ENCODE measurements at places on chromosomes 4 and X.

GRCh38 chr4:3483471-3483921 lies 20.4 kb downstream of the DOK7 start:
- no peak for DNase-seq

- DNase-seq = no peak
Observed at GRCh38 chr4:12791536-12791935, 692.6 kb downstream of the RAB28 start.

- no peak for DNase-seq
Observed at GRCh38 chr4:82782626-82783345, 15.8 kb downstream of the SCD5 start.

DNA sequence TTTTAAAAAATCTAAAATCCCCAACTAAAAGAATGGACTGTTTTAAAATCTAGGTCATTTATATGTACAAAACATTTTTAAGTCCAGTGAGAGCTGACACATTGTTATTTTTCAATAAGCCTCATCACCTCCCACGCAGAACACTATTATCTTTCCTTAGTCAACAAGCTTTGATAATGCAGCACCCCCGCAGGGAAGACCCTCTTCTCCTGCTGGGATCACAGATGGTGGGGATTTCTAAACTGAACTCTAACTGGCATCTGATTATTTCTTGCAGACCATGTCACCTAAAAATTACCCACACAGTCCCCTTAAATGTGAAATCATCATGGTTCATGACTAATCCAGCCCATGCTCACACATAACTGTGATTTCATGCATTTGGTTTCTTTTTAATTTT lies 11.6 kb downstream of the SYTL4 start:
- no peak for DNase-seq

- DNase-seq = no peak
Observed at GRCh38 chr4:161329852-161330251, 833.9 kb downstream of the FSTL5 start.

DNA sequence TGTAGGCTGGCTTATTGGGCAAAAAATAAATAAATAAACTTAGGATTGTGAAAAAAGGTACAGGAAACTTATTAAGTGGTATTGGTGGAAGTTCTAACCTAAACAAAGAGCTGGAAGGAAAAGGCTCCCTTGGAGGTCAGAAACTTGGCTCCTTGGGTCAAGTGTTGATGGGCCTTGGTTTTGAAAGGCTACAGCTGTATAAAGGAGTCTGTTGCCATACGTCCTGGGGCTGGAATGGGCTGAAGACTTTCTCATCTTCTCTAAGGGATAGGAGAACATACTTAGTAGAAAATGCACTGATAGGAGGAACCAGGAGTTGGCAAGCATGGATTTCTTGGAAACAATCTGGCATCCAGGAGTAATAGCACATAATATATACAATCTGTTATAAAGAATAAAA lies 56.6 kb downstream of the PDLIM5 start:
- no peak for DNase-seq

DNA sequence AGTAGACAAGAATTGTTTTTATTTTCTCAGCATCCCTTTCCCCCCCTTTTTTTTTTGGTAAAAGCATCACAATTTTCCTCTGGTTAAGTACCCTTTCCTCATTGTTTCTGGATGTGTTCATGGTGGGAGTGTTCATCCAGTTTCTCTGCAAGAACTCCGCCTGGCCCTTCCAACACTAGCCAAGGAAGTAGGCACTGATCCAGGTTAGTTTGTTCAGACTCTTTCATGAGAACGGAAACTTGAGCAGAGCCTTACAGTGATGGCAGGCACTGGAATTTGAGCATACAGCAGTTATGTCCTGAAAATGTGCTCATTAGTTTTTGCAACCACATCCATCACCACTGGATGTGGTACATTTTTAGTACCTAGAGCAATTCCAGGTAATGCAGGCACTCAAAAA lies 336.1 kb upstream of the BOD1L1 start:
- DNase-seq = peak; percentile 71

DNA sequence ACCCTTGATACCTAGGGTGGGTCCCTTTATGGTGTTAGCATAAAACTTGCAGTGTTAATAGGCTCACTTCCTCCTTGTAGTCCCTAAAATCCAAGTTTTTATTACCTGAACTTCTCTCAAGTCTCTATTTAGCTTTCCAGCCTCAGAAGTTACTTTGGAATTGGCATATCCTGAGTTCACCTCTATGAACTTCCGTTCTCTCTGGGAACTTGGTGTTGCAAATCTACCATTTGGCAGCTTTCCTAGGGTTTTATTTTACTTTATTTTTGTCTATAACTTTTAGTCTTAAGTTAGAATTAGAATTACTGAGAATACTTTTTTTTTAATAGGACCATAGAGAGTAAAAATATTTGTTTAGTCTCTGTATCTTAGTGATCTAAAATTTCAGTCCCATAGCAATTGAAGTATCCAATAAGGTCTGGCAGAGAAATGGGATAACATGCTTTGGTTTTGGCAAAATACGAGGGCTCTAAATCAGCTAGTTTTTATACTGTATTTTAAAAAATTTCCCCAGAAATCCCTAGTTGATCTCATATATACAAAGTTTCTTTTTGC lies 30.3 kb upstream of the NAF1 start:
- no peak for DNase-seq

DNA sequence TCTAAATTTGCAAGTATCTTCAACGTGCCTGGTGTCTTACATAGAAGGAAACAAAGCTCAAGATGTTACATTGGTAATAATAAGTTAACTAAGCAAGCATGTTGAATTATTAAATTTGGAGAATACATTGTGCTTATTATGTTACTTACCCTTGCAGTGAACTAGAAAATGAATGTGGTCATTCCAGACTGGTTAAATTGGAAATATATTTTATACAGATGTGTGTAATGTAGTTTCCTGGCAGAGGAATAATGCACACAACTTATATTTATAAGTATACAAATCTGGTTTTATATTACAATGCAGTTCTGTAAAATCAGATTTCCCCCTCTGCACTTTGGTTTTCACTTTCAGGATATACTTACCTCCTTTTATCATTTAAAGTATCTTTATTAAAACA lies 159.9 kb upstream of the SLIT2 start:
- no peak for DNase-seq

DNA sequence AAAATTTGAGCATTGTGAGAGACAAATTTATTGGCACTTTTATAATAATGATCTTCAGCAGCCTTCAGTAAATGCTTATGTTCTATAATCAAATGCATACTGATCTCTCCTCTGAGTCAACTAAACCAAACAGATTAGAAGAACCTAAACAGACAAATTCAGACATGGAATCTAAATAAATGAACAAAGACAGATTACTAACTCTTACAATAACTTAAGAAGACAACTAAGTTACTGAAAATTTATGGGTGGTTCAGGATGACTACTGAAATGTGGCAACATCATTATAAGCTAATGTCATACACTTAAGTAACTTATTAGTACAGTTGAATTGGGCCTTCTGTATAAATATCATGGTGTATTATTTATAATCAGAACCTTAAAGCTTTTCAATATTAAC lies 127.3 kb downstream of the NEK1 start:
- peak; percentile 34 for DNase-seq

- DNase-seq = no peak
Observed at GRCh38 chr4:133484287-133484686, 335.2 kb downstream of the PCDH10 start.

DNA sequence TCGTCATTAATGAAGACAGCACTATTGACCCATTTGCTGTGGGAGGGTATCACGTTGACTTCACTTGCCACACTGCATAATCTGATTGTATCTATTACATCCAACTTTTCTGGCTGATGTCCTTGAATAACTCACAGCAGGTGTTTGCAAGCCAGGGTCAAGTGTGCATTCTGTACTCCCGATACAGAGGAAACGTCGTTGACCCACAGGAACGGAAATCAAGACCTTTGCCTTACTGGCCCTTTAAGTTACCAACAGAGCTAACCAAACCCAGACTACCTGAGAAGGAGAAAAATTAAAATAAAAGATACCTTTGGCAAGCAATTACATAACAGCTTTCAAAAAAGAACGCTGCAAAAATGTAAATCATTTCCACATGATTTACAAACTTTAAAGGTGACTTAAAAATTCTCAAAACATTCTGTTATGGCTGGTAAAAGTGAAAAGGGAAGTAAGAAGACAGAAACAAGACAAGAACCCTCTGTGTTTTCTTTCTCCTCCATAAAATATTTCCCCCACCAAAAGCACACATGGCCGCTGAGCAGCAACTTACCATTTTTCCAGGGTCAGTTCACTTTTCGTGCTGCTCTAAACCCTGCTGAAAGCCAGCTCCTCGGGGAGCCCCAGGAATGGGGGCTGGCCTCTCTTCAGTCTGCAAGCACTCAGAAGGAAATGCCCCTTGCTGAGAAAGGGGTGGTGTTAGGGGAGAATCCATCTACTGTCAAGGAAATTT lies 6.5 kb upstream of the SHISA3 start:
- DNase-seq = no peak

DNA sequence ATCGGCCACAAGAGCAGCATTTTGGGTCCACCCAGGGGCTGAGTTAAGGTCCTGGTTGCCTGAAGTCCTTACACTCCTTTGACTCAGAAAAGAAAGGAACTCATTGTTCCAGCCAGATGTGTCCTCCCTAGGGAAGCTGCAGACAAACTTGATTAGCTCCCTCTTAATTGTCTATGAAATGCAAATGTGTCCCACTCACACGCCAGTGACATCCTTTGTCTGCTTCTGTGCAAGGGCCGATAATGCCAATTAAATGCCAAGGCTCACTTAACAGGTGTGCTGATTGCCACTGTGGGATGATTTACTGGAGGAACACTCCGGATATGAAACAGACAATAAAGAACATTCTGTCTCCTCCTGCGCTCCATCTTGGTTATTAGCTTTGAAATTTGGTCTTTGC lies 332.9 kb upstream of the CPEB2 start:
- no peak for DNase-seq

DNA sequence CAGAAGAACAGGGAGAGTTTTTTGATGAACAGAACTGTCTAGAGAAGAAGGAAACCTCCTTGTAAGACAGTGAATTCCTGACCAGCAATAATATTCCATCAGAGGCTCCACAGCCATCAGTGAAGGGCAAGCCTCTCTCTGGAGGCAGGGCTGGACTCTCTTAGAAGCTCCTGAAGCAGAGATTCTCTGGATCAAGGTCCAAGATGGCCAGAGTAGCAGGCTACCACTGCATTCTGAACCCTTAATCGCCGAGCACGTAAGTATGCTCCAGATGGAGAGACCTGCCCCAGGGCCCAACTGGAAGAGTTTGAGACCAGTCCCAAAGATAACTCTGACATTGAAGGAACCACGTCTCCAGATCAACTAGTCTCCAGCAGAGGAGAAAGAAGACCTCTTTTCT lies 16.4 kb downstream of the GABRE start:
- no peak for DNase-seq

DNA sequence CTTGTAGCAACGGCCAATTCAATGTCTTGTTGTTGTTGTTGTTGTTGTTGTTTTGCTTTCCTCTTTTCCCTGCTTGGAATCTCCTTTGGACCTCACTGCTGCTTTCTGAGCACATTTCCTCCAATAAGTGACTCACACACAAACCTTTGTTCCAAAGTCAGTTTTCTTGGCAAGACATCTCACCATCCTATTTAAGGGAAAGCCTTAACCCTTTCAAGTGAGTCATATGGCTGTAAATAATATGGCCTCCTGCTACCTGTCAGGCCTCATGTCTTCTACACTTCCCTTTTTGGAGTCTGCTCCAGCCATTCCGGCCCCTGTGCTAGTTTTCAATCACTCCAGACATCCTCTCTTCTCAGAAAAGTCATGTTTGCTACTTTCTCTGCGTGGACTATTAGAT lies 79.5 kb upstream of the MAGEB10 start:
- DNase-seq = peak; percentile 14

DNA sequence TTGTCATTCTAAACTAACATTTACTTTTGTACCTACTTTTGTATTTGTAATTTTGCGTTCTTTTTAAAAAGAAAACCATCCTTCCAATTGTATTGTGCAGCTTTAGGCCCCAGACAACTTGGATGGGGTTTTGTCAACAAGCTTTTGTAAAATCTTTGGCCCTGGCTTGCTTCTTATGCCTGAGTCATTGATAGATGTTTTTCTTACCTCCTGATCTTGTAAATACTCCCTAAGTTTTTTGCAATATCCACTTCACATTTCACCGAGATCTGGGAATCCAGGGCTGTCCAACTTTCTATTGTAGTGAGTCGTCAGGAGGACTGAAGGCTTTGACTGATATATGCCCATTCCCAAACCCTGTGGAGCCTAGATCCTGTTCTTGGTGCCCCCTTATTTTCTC lies 126.9 kb upstream of the GUCY1A1 start:
- DNase-seq = peak; percentile 74

- DNase-seq = no peak
Observed at GRCh38 chrX:14826319-14826718, 46.5 kb downstream of the FANCB start.

DNA sequence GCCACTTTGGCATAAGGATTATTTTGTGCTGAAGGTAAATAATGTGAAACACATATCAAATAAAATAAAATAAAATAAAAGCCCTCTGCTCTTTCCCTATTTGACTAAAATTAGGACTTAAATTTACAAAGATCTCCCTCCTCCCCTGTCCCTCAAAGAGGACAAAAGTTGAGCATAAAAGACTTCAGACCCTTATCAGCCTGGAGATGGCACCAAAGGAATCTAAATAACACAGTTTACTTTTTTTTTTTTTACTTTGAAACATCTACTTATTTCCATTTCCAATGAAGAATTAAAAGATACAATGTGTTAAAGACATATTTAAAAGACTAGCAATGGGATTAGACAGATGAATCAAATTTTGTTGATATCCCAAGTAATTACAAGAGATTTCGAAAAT lies 89.7 kb downstream of the EPHA5 start:
- DNase-seq = peak; percentile 5

GRCh38 chr4:102295153-102295862 lies 50.0 kb downstream of the SLC39A8 start:
- DNase-seq = no peak

- no peak for DNase-seq
Observed at GRCh38 chr4:185648631-185649030, 113.3 kb upstream of the PDLIM3 start.

DNA sequence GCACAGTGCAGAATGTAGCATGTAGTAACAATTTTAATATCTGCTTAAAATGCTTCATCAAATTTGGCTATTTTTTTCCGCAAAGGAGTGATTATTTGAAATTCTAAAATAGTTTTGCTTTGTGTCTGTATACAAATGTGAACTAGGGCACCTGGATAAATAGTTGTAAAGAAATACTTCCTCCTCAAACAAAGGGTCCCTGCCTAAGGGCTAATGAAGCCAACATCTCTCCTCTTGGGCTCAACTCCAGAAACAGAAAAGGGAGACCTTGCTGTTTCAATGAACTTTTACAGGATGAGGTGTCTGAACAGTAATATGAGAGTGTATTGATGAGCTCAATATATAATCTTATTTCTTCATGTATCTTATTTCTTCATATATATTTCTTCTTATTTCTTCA lies 30.8 kb upstream of the SCOC start:
- no peak for DNase-seq

GRCh38 chr4:4423706-4424498 lies 37.0 kb downstream of the NSG1 start:
- DNase-seq = no peak

GRCh38 chr4:181958446-181958845 lies 284.8 kb upstream of the TENM3 start:
- peak; percentile 43 for DNase-seq

GRCh38 chr4:149489321-149489720 lies 326.3 kb downstream of the IQCM start:
- no peak for DNase-seq
